Kidney glomerular epithelial cell (primary cell): ENCODE measurements at places on chromosomes 12 and 14.

- no peak for DNase-seq
These were observed 612.5 kb upstream of the TMEM132C start for GRCh38 chr12:127654383-127654985.

DNA sequence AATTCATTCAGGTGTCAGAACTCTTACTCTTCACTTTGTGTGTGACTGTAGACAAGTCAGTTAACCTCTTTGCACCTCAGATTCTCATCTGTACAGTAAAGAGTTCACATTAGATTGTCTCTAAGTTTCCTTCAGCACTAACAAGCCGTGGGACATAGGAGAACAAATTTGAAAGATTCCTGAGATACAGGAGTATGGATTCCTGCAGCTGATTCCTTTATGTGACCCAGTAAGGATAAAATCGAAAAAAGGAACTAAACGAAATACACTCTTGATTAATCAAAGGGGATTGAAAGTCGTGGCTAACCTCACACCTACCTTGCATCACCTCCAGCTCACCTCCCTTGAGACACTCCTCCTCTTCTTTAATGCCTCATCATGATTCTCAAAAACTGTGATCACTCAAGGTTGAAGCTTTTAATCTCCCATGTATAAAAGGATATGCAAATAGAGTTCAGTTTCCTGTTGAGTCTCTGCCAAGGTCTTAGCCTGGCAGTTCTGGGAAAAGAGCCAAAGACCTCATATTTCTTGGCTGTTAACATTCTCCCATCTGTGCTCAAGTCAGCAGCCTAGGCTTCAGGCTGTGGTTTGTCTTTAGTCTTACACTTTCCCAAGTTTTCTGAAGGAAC is 156.6 kb downstream of the DAD1 start:
- DNase-seq: peak; percentile 98

DNA sequence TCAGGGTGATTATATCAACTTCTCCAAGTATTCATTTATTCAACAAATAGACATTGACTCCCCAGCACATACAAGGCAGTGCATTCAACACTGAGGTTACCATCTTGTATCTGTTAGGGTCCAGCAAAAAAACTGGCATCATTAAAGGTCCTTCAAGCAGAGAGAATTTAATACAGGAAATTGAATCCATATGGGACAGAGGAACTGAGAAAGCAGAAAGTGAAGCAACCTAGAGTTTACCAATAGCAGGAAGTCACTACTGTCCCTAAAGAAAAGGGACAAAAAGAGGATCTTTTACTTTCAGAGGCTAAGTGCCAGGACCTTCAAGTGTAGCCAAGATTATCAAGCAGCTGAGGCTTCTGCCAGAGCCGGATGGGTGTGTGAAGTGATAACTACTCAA is 237.8 kb upstream of the TBX3 start:
- no peak for DNase-seq

- DNase-seq: no peak
These were observed 411.2 kb downstream of the NPAS3 start for GRCh38 chr14:33349871-33350270.

DNA sequence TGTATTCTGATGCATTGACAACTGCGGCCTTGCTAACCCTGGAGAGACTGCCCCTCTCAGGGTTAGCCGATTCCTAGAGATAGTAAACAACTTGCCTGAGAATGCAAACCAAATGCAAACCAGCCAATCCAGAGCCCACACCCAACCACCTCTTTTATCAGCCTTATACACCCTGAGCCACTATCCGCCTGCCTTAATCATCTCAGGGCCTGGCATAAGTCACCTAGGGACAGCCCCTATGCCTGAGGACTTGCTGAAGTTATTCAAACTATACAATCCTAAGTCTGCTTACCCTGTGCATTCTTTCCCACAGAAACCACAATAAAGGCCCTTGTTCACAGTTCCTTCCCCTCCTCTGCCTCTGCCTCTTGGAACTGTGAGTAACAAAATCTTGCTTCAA is 177.2 kb downstream of the KCNA5 start:
- no peak for DNase-seq

DNA sequence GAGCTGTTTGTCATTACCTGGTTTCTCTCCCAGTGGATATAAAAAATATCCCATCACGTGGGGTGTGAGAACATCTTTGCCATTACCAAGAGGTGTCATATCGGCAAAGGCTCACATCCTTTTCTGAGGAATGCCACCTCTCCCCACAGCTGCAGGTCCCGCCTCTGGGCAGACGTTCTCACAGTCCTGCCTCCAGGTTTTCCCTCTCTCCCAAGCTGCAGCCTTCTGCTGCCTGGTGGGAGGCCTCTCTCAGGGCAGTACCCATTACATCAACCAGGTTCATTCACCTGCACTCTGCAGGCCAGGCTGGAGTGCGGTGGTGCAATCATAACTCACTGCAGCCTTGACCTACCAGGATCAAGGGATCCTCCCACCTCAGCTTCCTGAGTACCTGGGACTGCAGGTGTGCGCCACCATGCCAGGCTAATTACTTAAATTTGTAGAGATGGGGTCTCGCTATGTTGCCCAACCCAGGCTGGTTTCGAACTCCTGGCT is 15.0 kb upstream of the TMEM119 start:
- peak; percentile 9 for DNase-seq

GRCh38 chr12:26798023-26798422 is 35.0 kb downstream of the ITPR2 start:
- DNase-seq: peak; percentile 72

DNA sequence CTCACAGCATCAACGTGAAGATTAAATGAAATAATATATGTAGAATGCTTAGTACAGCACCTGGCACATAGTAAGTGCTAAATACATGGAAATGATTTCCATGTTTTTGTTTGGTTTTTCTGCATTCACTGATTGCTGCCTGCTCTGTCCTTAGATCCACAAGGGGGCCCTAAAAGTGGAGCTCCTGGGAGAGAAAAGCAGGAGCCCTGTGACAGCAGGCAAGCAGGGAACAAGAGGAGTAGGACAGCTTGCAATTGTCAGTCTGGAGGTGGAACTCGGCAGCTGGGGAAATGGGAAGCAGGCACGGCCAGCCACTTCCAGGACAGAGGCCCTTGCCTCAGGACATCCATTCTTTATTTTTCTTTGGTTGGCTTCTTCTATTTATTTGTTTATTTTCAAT is 292.9 kb downstream of the BMP4 start:
- DNase-seq: no peak

GRCh38 chr14:23933742-23934128 is 19.8 kb upstream of the DHRS4 start:
- no peak for DNase-seq

DNA sequence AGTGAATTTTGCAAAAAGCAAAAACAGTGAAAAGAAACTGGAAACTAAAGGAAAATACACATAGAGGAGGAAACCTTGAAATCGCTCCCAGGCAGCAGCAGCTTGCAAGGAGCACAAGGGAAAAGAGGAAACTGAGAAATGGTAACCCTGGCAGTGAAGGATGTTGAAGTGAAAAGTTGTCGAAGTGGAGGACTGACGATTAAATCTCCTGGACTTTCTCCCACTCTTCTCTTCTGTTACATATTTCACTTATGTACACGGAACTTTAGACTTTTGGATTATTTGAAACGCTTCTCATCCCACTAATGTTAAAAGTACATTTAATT is 388.8 kb upstream of the USP15 start:
- DNase-seq: no peak

GRCh38 chr12:77314378-77315052 is 249.1 kb upstream of the E2F7 start:
- DNase-seq: no peak

GRCh38 chr14:69662636-69663299 is 51.4 kb downstream of the SUSD6 start:
- DNase-seq: no peak

DNA sequence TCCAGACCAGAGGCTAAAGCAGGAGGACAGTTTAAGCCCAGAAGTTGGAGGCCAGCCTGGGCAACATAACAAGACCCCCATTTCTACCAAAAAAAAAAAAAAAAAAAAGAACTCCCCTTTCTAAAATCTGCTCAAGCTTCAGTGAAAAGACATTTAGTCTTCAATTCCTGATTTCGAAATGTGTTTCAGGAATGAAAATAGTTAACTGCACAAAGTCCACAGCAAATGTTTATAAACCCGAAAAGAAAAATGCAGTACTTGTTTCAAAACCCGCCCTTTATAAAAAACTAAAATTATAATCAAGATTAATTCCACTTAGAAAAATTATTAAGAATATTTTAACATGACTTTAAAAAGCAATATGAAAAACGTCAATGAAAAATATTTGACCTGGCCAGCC is 12.1 kb downstream of the ATXN2 start:
- no peak for DNase-seq

GRCh38 chr12:32548691-32549281 is 130.3 kb upstream of the DNM1L start:
- DNase-seq: no peak

- DNase-seq: no peak
These were observed 50.9 kb upstream of the TRAF3 start for GRCh38 chr14:102726191-102726949.

DNA sequence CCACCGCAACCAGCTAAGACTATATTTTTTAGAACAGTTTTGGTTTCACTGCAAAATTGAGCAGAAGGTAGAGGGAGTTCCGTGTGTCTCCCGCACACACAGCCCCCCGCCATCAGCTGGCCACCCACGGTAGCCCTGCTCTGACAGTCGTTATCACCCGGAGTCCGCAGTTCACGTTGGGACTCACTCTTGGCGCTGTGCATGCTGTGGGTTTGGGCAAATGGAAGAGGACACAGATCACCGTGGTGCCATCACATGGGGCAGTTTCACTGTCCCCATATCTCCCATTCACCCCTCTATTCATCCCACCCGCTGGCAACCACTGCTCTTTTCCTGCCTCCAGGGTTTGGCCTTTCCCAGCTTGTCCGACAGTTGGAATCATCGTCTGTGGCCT is 31.8 kb upstream of the ULK1 start:
- no peak for DNase-seq

- DNase-seq: no peak
These were observed 4.9 kb upstream of the KLHL33 start for GRCh38 chr14:20440882-20441281.

- DNase-seq: peak; percentile 16
These were observed 61.3 kb upstream of the RESF1 start for GRCh38 chr12:31897781-31898503.

GRCh38 chr12:65631621-65632111 is 192.6 kb upstream of the HMGA2 start:
- DNase-seq: peak; percentile 96

GRCh38 chr12:27982951-27983350 is 10.4 kb upstream of the PTHLH start:
- no peak for DNase-seq
